Epithelial cell of esophagus (primary cell): ENCODE measurements at places on chromosomes 7 and 10.

- DNase-seq, result no peak
These were observed 44.5 kb downstream of the RBM28 start for GRCh38 chr7:128299109-128299607.

GRCh38 chr7:36939816-36940215 is 215.5 kb upstream of the AOAH start:
- DNase-seq, result no peak

DNA sequence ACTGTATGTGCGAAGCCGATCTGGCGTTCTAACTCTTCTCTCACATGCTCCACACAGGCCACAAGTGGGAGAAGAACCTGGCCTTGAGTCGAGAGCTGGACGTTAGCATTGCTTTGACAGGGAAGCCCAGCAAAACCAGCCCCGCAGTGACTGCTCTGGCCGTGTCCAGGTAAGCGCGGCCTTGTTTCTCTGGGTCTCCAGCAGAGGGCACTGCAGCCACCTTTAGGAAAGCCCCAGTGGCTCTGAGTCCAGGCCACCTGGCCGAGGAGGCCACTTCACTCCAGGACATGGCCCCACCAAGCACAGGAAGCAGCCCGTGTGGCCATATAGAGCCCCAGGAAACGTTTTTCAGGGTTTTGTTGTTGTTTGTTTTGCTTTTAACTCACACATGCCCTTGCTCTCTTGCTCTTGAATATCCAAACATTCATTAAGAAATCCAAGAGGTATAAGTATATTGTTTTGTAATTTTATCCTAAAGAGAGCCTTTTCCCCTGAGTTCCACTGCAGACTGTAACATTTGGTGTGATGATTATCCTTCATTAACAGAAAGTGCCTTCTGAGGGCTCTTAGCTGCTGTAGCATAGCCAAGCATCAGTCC is 41.8 kb upstream of the LRRC18 start:
- peak; percentile 28 for DNase-seq

GRCh38 chr10:90936276-90936659 is 15.4 kb upstream of the ANKRD1 start:
- DNase-seq, result no peak

DNA sequence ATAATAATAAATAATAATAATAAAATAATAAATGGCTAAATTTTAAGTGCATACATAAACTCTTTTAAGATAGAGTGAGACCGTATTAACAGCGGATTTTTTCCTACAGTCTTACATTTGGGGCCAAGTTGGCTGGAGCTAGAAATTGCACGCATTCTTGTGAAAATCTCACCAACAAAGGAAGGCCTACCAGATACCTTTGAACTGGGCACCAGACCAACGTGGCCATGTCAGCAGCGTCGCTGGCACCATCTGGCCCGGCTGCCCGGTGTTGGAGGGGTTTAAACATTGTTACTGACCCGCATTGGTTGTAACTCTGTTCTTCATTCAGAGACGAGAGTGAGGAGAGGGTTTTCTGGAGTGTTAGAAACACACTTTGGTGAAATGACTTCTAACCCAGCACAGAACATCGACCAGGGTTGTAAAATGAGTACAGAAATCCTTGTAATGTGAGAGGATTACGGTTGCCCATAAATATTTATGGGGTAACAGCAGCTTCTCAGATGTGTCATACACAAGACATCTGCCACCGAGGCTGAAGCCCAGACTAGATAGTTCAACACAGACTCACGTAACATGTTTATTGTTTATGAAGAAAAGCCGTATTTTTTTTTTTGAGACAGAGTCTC is 34.6 kb upstream of the UNCX start:
- DNase-seq, result peak; percentile 10
